ENCODE measurements at places on chromosomes 2 and 18.

- DNase-seq, result no peak
Observed at GRCh38 chr2:165681841-165682240, 112.2 kb downstream of the GALNT3 start.

- no peak for DNase-seq
Observed at GRCh38 chr18:46266473-46266872, 162.3 kb downstream of the HAUS1 start.

DNA sequence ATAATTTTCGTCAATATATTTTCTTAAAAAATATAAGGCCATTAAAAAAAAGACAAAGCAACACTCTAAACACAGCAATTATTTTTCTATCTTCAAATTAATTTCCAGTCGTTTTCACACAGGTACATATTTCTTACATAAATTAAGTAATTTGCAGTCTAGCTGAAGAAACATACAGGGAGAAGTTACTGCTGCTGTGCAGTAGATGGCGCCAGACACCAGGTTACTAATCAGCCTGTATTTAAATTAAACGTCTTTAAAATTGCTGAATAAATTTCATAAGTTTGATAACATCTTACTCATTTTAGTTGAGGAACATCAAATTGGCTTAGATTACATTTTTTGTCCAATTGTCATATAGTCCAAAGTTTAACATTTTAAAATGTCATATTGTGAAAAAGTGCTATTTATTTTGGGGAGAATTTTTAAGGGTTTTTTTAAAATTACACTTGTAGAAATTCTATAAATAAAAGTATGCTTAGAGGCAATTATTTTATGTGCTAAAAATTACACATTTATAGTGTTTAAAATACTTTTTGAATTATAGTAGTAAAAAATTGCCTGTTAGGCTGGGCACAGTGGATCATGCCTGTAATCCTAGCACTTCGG, 88.4 kb downstream of the PMAIP1 start:
- DNase-seq, result peak; percentile 67

DNA sequence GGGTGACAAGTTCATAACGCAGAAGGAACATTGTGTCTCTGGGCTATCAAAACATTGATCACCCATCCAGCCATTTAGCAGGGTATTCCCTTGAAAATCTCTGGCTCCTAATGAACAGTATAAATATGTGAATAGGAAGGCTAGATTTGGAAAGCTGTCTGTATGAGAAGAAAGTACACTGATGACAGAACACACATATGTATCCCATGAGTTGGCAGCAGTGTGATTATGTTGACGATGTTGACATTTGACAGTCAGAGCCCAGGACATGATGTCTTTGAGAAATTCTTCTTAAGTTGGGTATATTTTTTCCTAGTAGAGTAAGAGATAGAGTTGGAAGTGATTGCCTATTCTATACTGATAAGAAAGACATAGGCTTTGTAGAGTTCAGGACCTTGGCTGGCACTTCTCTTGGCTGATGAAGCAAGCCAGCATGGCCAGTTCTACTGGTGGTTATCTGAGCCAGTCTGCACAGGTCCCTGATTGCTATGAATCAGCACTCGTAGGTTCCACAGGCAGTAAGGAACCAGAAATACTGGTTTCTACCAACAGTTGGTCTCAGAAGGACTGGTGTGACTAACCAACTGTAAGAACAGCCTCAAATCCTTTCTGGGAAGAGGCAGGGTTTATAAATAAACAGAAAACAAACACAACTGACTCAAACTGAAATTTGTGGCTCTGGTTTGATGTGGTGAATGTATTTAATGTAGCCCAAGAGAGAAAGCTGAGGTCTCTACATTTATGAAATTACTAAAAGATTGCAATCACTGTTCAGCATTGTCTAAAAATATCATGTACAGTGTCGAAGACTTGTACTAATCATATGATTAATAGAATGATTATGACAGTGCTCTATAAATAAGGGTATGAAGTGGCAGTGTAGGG, 43.9 kb upstream of the RAPH1 start:
- DNase-seq, result peak; percentile 49

GRCh38 chr2:126750506-126750905, 94.5 kb downstream of the GYPC start:
- no peak for DNase-seq

DNA sequence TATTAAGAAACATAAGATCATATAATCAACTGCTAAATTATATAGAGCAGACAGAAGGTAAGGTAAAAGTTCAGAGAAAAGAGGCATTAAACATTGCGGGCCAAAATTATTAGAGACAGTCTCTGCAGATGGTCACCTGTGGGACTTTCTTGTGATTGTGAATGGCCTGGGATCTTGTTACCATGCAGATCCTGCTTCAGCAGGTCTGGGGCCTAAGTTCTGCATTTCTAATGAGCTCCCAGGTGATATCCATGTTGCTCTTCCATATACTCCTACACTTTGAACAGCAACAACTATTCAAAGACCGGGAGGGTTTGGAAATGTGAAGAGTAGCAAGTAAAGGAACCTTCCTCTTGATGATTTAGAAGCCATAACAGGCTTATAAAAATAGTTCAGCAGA, 8.5 kb upstream of the ETAA1 start:
- no peak for DNase-seq

- DNase-seq, result no peak
Observed at GRCh38 chr2:80365762-80366161, 61.2 kb upstream of the LRRTM1 start.

Data from stimulated activated CD8-positive, alpha-beta memory T cell treated with anti-CD3 and anti-CD28 coated beads, Interleukin-4, amount 100 ng/mL, for 48 hours (primary cell).